ENCODE measurements at places on chromosomes 5 and 9.
A peak's percentile ranks its signal among the peaks of the same experiment; 100 is the strongest.

GRCh38 chr9:134774410-134774809, 106.2 kb upstream of the FCN2 start:
- no peak for DNase-seq

DNA sequence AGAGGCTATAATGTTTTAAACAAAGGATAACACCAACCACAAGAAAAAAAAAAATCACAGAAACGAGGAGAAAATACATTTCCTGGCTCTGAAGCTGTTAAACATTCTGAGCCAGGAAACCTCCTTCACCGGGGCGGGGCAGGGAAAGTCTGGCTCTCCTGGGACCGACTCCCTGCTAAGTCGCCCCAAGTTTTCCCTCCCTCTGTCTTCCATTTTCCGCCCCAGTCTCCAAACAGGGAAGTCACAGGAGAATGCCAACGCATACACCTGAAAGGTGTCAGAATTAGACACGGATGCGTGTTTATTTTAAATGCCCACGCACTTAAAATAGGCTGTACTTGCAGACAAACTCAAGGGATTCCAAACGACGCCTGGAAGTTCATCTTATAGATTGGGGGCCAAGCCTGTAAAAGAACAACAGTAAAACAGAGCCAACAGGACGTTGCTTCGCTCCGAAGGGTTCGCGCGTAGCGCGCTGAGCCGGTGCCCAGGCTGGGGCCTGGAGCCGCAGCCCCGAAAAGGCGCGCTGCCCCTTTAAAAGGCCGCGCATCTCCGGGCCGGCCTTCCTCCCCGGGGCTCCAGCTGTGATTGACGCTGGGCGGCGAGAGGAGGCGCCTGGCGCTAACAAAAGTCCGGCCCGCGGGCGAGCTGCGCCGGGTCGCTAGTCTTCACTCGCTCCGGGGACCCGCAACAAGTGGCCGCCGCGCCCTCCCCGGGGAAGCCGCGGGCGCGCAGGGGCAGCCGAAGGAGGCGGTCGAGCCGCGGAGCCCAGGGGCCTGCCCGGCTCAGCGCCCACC, at the start of gene FBXL7:
TSS of gene FBXL7 (plus strand) at position 653 of the 797 bp plus-strand sequence.
- no peak for DNase-seq

GRCh38 chr9:128244091-128244836, 31.5 kb downstream of the GOLGA2 start:
- DNase-seq = no peak

- DNase-seq = no peak
Measured at GRCh38 chr5:179615203-179615602, 8.3 kb downstream of the HNRNPH1 start.

- no peak for DNase-seq
Measured at GRCh38 chr5:134370311-134370870, 978 bp upstream of the UBE2B start.

GRCh38 chr5:150038547-150038946, 38.0 kb downstream of the HMGXB3 start:
- DNase-seq = no peak

DNA sequence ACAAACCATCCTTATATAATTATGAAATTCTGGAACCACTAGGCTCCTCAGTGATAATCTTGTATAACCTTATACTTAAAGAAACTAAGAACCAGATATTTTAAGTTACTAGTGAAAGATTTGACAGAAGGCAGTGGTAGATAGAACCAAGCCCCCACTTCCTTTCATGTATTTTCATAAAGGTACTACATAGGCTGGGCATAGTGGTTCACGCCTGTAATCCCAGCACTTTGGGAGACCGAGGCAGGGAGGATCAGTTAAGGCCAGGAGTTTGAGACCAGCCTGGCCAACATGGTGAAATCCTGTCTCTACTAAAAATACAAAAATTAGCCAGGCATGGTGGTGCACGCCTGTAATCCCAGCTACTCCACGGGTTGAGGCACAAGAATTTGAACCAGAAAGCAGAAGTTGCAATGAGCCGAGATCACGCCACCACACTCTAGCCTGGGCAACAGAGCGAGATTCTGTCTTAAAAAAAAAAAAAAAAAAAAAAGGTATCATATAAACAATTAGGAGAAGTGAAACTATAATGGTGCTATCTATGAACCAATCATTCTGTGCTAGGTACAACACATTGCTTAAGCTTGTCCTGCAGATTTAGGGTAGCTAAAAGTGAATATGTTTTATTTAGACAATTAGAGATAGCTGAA, 27.9 kb upstream of the DTWD2 start:
- DNase-seq = peak; percentile 54

- no peak for DNase-seq
Measured at GRCh38 chr9:121893786-121894185, 199.3 kb downstream of the TTLL11 start.

- DNase-seq = peak; percentile 34
Measured at GRCh38 chr9:99590840-99591239, 230.8 kb upstream of the NR4A3 start.

DNA sequence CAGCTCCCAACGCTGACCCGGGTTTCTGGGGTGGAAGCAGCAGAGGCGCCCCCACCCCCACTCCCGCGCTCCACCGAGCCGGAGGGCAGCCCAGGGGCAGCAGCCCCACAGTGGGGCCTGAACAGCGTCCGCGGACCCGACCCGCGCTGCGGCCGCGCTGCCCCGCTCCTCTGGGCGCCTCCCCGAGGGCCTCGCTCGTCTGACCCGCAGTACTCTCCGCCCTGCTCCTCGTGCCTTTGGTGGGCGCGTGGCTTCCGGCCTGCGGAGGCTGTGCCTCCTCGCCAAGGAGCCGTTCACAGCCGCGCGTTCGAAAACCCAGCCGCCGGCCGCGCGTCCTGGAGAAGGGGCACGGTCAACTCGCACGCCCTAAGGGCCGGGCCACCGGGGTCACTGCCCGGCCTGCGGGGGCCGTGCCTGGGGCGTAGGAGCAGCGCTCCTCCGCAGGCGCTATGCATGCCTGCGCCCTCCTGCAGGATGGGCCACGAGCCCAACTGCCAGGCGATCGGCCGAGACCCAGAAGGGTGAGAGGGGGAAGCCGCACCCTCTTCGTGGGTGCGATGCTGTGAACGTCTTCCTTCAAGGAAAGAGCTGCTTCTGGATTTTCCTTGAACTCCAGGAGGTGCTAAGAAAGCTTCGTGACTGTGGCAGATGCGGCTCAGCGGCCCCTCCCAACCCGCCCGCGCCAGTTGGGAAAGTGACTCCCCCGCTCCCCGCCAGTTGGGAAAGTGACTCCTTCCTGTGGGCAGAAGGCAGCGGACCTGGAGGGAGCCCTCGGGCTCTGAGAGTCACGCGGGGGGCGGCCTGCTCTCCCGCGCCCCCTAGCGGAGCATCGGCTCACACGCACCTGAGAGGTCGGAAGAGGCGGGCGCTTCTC, 82.7 kb downstream of the HSD17B3 start:
- DNase-seq = no peak

DNA sequence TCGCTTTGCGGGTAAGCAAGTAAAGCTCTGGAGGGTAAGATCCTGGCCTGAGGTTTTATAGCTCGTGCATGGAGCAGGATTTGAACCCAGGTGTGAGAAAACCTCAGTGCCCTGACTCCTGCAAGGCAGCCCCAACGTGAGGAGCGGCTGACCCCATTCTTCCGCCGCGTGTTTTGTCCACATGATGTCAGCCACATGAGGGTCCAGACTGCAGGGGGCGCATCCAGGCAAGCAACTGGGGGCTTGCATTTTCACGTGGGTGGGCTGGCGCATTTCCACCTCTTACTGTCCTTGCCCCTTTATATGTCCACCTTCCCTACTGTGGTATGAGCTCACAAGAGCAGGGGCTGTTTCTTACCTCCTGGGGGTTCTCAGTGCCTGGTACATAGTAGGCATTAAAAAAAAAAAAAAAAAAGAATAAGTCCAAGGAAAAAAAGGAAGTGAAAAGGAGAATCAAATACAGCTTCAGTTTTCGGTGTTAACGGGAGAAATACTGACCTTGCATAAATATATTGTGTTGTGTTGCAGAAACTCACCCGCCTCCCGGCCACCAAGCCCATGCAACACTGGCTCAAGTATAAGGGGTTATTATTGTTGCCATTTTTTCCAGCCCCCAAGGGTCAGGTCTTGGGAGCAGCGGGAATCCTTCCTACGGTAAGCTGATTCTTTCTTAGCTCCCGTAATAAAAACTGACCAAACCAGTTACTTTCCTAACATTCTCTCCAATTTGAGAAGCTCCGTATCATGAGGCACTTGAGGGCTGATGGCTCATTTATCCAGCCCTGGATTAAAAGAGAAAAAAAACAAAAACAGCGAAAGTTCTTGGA, 15.0 kb downstream of the TLX3 start:
- no peak for DNase-seq

DNA sequence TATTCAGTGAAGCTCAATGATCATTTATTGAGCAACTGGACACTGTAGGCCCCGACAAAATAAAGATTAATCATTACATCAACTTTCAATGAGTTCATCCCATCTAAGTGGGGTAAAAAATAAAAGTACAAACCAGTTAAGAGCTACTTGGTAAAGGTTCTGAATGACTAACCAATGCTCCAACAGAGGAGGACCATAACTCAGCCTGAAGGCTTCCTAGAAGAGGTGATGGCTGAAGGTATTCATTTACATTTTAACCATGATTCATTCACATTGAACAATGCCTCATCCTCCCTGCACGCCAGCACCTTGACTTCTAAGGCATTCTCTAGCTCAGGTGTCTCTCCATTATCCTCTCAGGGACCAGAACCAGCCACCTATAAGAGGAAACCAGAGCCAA, 201.4 kb downstream of the ZNF462 start:
- no peak for DNase-seq

DNA sequence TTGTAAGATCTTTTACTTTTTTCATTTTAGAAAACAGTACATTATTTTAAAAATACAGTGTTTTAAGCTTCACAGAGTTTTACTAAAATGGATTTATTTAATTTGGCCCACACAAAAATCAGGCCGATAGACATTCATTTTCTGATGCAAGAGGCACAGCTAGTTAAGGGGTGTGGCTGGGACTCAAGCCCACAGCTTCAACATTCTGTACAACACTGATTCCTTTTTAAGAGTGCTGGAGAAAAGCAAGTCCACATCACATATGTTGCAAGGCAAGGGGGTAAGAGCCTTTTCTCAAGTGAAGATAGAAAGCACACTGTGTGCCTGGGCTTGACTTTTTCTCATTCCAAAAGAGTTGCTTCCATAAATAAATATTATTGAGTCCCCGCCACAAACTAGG, 195.9 kb downstream of the RFK start:
- no peak for DNase-seq

DNA sequence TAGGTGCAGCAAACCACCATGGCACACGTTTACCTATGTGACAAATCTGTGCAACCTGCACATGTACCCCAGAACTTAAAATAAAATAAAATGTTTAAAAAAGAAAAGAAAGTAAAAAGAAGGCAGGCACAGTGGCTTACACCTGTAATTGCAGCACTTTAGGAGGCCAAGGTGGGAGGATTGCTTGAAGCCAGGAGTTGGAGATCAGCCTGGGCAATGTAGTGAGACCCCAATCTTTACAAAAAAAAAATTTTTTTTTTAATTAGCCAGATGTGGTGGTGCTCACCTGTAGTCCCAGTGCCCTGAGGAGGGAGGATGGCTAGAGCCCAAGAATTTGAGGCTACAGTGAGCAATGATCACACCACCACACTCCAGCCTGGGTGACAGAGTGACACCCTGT, 12.5 kb upstream of the LHFPL2 start:
- DNase-seq = no peak

Data from CD4-positive, alpha-beta T cell treated with Interleukin-15 for 1 hour (primary cell).